BJ (cell line): ENCODE measurements at places on chromosomes 2 and 18. TPM values are rescaled to one million over a fixed set of nuclear protein-coding genes. Genes with fewer than 3 reads are reported as not detected.

DNA sequence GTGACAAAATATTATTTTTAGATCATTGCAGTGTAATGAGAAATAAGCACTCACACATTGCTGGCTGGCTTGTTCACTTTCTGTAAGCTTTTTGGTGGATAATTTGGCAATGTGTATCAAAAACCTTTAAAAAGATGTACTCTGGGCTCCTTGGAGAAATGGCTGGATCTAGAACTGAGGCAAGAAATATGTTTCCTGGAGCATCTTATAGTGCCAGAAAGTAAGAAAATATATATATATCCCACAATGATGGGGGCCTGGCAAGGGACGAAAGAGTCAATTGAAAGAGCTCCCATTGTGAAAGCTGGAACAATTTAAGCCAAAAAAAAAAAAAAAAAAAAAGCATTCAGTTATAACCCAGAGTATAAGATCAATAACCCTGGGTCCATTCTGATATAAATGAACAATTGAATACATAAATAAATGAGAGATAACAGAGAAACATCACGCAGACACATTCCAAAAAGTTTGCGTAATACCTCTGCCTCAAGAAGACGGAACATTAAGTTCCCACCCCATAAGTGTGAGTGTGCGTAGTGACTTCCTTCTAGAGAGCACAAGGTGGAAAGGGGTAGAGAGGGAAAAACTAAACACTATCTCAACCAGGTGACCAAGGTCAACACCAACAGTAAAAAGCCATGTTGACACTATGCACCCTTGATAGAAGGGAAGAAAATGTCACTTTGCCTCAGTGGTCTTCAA is 77.5 kb downstream of the BIN1 start:
- no peak for DNase-seq

The LDLRAD4 gene
- polyA plus RNA-seq = 0.07 TPM in 1 of 2 replicates, not detected in the other

DNA sequence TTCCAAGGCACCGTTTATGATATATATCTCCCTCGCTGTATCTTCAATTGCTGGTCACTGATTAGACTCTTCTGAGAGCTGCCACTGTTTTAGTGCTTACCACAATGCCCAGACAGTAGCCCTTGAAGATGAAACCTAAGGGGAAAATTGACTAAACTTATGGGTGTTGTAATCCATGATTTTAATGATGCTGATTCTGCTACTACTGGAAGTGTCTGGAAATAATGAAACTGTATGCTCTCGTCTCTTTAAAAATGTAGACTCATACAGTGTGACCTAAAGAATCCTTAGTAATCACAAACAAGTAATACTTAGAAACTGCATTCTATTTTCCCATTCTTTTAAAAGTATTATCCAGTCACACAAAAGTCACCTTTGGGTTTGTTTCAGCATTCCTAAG is 5.5 kb upstream of the SLC8A1 start:
- DNase-seq = no peak

DNA sequence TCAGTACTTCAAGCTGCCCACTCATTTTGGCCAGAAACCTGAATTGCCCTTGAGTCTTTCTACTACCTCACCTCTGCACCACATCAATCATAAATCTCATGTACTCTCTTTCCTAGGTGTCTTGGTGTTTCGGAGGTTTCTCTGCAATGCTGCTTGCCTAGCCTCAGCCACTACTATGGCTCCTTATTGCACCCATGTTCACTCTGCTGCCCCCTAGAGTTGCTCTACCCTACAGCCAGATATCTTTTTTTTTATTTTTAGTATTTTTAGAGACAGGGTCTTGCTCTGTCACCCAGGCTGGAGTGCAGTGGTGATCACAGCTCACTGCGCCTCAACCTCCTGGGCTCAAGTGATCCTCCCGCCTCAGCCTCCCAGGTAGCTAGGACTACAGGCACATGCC is 413.0 kb downstream of the PTPRM start:
- no peak for DNase-seq
